Fibroblast of pulmonary artery (primary cell): ENCODE measurements at places on chromosomes 1 and 21.
A peak's percentile ranks its signal among the peaks of the same experiment; 100 is the strongest.

DNA sequence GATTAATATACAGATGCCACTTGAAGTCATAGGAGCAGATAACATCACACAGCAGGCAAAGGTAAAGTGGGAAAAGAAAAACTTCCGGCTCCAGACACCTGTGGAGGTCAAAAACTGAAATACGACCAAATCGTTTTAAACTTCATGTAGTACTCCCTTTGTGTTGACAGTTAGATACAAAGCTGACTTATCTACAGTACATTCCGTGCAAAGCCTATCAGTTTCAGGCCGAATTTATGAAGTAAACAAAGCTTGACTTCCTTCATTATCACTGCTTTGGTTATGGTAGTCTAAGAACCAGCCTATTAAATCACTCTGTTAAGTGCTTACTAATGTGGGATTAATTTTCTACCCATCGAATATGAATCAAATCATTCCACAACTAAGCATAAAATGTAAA is 156.3 kb downstream of the SMYD3 start:
- DNase-seq, result peak; percentile 7

DNA sequence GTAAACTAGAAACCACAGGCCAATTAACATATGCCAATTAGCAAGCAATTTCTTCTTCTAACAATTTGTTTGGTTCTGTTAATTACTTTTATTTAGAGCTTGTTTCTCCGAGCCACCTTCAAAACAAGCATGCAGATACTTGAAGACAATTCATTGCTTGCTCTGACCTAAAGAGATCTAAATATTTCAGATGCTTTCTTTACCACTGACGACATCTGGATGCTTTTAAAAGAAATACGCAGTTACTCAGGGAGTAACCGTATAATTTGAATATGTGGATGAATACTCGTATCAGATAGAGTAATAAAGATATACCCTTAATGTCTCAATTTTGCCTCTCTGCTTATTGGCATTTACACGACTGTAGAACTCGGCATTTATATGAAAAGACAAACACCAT is 390.0 kb downstream of the DISC1 start:
- DNase-seq, result no peak

DNA sequence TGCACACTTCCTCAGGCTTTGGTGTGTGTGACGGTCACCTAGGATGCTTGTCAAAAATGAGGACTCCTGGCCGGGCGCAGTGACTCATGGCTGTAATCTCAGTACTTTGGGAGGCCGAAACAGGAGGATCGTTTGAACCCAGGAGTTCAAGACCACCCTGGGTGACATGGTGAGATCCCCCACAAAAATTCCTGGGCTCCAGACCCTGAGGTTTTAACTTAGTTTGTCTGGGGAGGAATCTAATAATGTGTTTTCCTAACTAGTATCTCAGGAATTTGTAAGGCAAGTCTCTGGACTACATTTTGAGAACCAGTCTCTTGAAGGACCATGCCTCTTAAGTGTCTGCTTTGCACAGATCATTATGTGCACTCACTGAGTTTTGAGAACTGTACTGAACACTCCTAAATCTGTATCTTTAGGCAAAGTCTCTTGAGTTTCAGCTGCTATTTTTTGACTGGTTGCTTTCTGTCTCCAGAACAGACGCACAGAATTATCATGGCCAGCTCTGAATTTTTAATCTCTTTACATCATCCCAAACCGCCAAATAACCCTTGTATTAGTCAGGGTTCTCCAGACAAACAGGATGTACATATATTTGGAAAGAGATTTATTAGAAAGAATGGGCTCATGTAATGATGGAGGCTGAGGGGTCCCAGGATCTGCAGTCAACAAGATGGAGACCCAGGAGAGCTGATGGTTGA is 45.5 kb upstream of the VANGL1 start:
- DNase-seq, result peak; percentile 74

GRCh38 chr1:154748405-154748775 is 121.7 kb downstream of the KCNN3 start:
- no peak for DNase-seq

GRCh38 chr1:4527819-4528218 is 126.6 kb upstream of the AJAP1 start:
- DNase-seq, result no peak

GRCh38 chr1:33897092-33897725 is 33.3 kb downstream of the HMGB4 start:
- no peak for DNase-seq

DNA sequence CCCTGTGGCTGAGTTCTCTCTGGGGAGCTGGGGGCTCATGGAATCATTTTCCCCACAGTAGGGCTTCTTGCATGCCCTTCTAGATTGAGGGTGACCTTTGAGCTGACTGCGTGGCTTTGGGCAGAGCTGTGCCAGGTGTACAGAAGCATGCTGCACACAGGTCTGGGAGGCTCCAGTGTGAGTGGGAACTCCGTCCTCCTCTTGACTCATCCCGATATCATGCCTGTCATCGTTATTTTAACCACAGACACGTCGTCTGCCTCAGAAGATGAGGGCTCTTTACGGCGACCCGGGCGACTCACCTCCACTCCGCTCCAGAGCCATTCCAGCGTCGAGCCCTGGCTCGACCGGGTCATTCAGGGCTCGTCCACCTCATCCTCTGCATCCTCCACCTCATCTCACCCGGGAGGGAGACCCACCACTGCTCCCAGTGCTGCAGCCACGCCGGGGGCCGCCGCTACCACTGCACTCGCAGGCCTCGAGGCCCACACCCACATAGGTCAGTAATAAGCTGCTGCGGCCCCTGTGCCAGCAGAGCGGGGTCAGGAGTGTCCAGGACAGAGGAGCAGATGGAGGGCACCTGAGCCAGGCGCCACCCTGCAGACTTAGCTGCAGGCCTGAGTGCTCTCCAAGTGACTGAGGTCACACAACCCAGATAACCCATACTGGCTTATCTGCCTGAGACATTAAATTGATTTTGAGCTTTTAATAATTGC is 39.8 kb downstream of the DIP2A start:
- no peak for DNase-seq

GRCh38 chr1:99146129-99146848 is 118.0 kb upstream of the PLPPR4 start:
- DNase-seq, result no peak

DNA sequence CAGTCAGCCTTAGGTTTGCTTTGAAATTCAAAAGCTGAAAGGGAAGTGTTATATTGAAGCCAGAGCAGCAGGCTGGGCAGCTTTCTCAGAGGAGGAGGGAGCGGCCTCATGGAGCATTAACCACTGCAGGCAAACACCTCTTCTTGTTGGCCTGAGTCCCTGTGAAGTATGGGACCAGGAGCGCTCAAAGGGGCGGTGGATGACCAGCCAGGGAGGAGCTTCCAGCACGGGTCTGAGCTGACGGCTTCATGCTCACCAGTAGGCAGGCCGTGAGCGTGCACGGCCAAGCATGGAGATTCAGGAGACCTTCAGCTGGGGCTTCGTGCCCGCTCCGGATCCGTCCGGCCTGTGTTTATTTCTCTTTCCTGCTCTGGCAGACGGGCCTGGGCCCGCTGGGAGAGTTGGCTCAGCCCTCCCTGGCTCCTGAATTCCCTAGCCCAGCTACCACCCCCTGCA is 245.2 kb downstream of the TRABD2B start:
- no peak for DNase-seq

DNA sequence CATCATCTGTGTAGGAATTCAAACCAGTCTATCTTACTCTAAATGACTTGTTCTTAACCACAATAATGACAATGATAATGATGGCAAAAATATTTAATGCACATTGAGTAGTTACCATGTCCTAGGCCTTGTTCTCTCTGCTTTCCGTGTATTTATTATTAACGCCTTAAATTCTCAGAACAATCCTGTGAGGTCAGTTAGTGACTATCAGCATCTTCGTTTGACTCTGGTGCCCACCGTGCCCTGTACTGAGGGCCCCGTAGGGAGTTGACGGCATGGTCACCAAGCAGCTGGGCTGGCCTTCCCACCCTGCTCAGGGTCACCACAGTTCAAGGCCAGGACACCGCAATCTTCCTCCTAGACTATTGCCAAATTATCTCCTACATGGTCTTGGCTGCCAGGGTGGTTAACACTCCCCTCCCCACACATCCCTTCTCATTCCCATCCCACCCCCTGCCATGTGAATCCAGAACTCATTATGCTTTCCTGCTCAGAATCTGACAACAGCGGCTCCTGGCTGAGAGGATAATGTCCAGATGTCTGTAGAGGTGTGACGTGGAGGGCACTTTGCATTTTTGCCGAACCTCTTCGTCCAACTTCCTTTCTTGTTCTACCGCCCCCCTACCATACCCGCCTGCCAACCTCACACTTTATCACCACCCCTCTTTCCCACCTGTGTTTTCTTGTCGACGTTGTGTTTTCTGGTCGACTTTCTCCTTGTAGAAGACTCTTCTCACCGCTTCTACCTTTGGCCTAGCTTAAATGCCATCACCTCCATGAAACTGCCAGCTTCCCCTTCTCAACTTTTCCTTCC is 33.4 kb downstream of the IGFN1 start:
- DNase-seq, result no peak

DNA sequence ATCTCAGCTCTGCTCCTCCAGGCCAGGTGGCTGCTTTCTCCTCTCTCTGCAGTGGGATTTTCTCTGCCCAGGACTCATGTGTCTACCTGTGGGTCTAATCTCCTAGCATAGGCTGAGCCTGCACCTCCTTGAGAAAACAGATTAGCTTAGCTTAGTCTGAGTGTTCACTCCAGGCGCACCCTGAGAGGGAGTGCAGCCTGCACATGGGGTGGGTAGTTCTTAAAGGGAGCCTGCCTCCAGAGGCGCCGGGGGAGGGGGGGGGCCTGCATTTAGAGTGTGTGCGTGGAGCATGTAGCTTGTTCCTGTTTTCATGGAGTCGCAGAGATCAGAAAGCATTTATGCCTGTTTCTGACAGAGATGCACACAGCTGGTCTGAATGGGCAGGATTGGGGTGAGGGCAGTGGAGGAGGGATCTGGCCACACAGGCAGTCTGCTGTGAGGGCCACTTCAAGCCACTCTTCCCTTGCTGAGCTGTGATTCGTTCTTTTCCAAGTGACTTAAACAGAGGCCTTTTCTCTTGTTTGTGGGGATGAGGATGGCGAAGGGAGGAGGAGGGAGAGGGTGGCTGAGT is 45.2 kb downstream of the GALNT2 start:
- DNase-seq, result no peak

- no peak for DNase-seq
Observed at GRCh38 chr1:198003468-198003867, 86.3 kb downstream of the LHX9 start.

DNA sequence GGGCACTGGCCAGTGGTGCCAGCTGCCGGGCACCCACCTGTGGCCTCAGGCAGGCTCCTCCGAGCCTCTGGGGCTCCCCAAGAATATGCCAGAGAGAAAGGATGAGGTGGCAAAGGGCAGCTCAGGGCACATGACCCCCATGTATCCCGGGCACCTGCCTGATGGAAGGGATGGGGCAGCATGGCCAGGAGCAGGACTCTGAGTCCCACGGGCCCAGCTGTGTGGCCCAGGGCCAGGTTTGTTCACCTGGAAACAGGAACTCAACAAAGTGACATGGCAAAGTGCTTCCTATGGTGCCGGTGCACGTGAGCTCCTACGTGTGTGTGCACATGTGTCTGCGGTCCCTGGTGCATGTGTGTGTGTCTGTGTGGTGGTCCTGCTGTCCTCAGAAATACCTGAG is 9.5 kb upstream of the GPR153 start:
- no peak for DNase-seq

DNA sequence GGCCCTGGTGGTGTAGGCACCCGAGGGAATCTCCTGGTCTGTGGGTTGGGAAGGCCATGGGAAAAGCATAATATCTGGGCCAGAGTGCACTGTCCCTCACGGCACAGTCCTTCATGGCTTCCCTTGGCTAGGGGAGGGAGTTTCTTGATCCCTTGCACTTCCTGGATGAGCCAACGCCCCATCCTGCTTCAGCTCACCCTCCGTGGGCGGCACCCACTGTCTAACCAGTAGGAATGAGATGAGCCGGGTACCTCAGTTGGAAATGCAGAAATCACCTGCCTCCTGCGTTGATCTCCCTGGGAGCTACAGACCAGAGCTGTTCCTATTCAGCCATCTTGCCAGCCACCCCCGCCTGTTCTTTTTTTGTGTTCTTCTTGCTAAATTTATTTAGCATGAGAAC is 134.4 kb downstream of the LEPR start:
- no peak for DNase-seq

DNA sequence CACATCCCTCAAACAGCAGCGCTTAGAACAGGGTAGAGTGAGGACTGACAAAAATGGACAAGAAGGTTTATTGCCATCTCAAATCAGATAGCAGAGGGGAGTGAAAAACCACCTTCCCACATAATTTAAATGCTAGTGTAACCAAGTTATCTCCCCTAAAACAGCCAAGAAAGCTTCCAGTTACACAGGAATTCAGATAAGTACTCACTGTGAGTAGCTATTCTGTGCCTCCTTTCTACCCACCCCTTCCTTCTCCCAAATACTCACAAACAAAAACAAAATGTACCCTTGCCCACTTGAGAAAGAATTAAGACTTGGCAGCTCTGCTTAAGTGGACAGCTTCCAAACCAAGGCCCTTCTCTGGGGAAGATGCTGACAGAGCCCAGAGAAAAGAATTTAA is 9.1 kb downstream of the OTUD7B start:
- DNase-seq, result peak; percentile 64

GRCh38 chr1:107963008-107963407 is 2.0 kb downstream of the VAV3 start:
- no peak for DNase-seq

DNA sequence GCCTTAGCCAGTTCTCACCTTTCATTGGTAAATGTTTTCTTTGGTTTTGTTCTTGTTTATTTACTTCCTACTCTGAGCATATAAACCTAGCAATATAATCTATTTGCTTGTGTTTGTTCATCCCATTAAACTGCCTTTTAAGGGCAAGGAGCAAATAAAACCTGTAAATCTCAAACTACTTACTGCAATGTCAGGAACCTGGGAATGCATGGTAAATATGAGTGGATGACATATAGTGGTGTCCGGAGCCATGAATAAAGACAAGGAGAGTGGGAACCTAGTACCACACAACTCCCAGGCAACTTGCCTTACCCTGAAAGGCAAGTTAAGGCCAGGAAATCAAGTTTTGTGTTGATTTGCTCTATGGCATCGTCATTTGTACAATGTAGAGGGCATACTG is 1133.7 kb upstream of the NCAM2 start:
- no peak for DNase-seq

- DNase-seq, result no peak
Observed at GRCh38 chr21:29117372-29117955, 13.0 kb upstream of the MAP3K7CL start.
